ENCODE measurements at places on chromosomes 1 and 21.

GRCh38 chr1:153543736-153544135, 1.9 kb downstream of the S100A4 start:
- no peak for DNase-seq

DNA sequence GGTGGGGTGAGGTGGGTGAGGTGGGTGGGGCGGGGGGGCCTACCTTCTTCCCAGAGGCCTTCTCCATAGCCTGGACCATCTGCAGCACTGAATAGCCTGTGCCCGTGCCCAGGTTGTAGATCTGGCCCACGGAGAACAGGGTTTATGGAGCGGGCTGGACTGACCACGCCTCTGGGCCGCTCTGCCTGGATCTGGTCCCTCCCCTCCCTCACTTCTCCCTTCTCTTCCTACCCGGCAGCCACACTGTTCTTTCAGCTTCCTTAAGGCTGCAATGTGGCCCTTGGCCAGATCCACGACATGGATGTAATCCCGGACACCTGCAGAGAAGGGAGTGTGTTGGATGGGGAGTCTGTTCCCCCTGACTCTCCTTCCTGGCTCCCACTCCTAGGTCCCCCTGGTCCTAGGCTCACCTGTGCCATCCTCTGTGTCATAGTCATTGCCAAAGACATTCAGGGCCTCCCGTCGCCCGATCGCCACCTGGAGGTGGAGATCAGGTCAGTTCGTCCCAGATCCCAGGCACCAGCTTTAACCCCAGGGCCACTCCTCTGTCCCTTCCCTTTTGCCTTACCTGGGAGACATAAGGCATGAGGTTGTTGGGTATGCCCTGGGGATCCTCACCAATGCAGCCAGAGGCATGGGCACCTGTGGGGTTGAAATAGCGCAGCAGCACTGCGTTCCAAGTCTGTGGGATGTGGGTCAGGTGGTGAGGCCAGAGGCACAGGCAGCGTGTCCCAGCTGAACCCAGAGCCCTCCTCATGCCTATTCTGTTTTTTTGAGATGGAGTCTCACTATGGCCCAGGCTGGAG, 3.9 kb downstream of the GALE start:
- DNase-seq = no peak

DNA sequence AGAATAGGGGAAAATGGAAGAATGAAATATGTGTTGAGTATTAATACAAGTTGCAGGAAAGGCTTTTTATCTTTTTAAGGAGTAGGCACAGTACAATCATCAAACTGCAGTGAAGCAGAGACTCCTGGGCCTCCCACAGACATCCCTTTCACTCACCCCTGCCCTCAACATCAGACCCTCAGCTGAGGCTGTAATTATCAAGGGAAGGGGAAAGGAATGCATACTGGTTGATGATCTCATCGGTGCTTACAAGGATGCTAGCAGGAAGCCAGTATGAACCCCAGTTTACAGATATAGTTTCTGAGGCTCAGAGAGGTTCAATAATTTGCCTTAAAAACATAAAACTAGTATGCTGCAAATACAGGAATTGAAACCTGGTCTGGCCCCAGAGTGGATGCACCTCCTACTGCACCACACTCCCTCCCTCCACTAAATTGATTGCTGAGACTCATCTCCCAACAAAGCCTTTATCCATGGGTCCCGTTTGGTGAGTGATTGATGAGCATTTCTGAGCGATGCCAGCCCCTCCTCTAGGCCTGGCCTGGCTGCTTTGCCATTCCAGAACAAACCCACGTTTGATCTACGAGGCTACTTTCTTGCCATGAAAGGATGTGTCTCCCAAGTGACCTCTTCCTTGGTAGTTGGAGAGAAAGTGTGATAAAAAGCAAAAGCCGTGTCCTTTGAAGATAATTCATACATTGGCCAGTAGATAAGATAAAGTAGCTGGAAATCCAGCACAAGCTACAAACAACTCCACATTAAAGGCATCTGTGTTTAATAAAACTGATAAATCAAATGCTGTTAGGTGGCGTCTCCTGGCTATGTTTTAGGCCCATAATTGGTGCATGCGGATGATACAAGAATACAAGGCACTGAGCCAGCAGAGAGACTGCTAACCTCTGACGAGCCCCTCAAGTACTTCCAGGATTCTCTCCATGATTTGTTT, 233.9 kb upstream of the CAMK1G start:
- no peak for DNase-seq

GRCh38 chr1:185338719-185339622, 21.9 kb upstream of the IVNS1ABP start:
- no peak for DNase-seq

DNA sequence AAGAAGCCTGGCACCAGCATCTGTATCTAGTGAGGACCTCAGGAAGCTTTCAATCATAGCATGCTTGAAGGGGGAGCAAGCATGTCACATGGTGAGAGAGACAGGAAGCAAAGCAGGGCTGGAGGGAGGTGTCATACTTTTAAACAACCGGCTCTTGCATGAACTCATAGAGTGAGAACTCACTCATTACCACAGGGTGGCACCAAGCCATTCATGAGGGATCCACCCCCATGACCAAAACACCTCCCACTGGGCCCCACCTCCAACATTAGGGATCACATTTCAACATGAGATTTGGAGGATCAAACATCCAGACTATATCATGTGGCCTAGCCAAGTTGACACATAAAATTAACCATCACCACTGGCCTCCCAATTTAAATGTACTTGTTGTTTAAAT, 125.1 kb upstream of the KCND3 start:
- no peak for DNase-seq

DNA sequence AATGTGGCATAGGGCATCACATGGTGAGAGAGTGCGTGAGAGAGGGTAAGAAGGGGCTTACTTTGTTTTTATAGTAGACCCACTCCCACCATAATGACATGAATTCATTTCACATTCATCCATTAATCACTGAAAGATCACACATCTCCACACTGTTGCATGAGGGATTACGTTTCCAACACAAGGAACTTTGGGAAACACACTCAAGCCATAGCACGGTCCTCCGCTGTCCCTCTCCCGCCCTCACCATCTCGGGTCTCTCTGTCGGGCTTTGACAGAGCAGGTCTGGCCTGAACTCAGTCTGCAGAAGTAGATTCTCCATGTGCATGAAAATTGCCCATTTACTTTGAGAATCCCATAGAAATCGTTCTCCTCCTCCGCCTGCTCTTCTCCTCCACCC, 312.2 kb downstream of the MATN1 start:
- DNase-seq = no peak

GRCh38 chr21:41375875-41376274, 14.0 kb downstream of the MX2 start:
- no peak for DNase-seq

GRCh38 chr21:14092834-14093560, 117.8 kb downstream of the LIPI start:
- DNase-seq = no peak

DNA sequence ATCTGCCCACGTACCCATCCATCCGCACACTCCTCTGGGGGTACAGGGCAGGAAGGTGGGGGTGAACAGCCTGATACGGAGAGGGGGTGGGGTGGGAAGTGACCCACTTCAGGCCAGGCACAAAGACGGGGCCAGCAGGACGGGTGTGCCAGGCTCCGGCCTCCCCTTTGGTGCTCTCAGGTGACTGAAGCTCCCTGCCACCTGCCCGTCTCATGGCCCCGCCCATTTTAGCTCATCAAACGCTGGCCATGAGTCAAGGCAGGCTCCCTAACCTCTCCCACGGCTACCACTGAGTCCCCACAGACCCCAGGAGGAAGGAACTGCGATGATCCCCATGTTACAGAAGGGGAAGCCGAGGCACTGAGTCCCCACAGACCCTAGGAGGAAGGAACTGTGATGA, 109.6 kb downstream of the CRYAA start:
- DNase-seq = no peak

DNA sequence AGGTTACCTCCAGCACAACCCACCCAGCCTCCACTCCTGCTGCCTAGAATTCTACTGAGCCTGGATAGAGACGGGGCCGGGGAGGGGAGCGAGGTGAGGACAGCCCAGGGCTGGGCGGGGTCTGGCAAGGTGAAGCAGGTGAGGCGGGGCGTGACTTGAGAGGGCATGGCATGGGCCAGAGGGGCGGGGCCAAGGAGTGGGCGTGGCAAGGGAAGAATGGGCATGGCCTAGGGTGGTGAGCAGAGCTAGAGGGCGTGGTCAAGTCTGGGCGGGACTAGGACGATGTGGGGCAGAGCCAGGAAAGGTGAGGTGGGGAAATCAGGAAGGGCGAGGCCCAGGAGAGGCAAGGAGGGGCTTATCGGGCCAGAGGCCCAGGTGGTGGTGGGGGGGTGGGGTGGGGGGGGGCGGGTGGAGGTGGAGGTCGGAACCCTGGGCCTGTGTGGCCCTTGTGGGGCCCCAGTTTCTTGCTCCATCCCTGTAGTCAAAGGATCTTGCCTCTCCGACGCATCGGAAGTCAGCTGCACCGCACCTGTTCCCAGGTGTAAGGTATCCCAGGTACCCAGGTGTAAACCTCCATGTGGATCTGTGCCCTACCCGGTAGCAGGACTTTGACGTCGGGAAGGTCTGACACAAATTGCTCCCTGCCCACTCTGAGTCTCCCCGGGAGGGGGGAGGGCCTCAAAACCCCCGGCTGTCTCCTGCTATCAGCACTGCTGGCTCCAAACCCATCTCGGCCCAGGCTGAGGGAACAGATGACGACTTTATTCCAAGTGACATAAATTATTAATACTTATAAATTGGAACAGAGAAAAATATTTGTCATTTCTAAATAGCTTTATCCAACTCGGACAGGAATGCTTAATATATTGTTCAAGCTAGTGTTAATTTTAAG, 32.9 kb upstream of the UTS2 start:
- DNase-seq = no peak

- DNase-seq = no peak
These were observed 201.0 kb downstream of the USH2A start for GRCh38 chr1:216222288-216222687.

GRCh38 chr1:230326971-230327891, 98.9 kb downstream of the PGBD5 start:
- DNase-seq = no peak

GRCh38 chr1:219144658-219145315, 28.9 kb upstream of the LYPLAL1 start:
- no peak for DNase-seq

- DNase-seq = no peak
These were observed 54.3 kb upstream of the TRAPPC10 start for GRCh38 chr21:43957611-43958362.

DNA sequence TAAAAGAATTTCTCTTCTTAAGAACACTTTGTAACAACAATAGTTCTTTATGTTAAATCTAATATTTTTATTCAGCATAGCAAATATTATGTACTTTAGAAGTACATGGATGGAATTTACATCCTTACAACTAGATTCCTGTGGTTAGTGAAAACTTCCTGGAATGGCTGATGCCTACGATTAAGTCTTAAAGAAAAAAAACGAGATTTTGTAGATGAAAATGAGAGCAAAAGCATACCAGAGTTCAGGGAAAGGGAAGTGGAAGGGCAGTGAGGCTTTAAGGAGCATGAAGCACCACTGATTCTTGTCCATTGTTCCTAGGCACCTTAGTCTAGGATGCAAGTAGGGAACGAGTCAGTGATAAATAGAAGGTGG, 26.7 kb downstream of the CFH start:
- no peak for DNase-seq

DNA sequence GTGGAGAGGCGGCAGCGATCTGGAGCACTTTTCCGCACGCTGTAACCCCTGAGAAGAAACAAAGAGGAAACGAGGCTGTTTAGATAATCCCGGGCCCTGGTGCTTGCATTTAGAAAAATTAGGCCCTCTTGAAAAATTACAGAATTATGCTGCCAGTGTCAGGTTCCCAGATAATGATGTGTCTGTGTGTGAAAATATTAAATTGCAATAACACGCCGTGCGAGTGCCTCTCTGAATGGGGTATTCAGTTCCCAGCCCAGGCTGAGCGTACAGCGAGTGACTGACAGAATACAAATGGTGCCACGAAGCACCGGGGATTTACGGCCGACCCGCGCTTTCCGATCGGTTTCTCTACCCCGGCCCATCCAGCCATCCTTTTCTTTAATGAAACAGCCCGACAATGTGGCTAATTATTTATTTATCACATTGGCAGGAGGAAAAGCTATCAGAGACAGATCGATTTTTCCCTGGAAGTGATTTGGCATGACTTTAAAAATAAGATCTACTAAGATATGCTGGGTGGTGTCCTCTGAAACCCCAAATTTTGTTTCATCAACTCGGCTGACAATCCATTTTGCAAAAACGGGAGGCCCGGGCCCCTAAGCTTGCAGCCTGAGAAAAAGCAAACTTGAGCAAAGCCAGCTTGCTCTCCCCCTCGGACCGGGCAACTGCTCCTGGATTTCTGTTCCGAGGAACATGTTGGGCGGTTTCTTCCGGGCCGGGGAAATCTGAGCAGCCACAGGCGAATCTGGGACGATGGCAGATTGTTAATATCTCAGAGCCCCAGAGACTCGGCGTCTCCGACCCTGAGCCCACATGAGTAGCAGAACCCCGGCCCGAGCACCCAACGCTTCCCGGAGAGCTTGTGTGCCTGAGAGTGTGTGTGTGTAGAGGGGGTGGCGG, 11.3 kb downstream of the PRDM16 start:
- DNase-seq = no peak

DNA sequence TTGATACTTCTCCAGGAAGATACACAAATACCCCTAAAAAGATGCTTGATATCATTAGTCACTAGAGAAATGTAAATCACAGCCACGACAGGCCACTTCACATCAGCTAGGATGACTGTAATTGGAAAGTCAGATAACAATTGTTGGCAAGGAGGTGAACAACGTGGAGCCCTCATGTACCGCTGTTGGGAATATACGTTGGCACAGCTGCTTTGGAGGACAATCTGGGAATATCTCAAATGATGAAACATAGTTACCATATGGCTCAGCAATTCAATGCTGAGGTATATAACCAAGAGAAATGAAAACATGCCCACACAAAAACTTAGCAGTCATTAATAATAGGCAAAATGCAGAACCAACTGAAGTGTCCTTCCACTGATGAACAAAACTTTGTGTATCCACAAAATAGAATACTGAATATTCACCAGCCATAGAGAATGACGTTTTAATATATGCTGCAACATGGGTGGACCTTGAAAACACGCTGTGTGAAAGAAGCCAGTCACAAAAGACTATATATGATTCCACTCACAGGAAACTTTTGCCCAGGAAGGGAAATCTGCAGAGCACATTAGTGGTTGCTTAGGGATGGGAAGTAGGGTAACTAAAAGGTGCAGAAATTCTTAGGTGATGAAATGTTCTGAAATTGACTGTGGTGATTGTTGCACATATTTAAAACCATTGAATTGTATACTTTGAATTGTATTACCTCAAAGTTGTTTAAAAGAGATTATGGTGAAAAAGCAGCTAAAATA, 95.4 kb downstream of the AHCTF1 start:
- no peak for DNase-seq

- DNase-seq = no peak
These were observed 168.6 kb upstream of the FGGY start for GRCh38 chr1:59128239-59128736.

GRCh38 chr21:38817371-38818324, 11.9 kb downstream of the ETS2 start:
- no peak for DNase-seq

- DNase-seq = no peak
These were observed 563.3 kb downstream of the KIF26B start for GRCh38 chr1:245718123-245718522.

GRCh38 chr1:230728710-230729392, 14.9 kb upstream of the AGT start:
- DNase-seq = no peak
